NCI-H69 (cell line): ENCODE measurements at places on chromosomes 13 and 19.

GRCh38 chr19:35392742-35393715 lies 22.2 kb downstream of the GPR42 start:
- DNase-seq, result no peak

DNA sequence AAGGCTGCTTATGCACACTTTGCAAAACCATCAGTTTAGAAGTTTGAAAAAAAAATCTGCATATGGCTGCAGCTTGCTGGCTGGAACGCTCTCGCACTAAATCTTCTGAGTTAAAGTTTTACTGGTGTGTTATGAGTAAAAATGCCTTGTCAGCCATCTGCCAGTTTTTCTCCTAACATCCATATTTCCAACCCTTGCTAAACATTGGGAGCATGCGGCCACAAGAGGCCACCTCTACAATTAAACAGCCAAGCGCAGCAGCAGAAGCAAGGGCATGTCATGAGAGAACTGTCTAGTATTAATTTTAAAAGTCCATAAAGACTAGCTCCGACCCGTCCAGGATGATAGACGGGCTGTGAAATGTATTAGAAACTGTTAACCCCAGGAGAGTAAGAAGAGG lies 248.3 kb downstream of the TSHZ3 start:
- DNase-seq, result no peak

DNA sequence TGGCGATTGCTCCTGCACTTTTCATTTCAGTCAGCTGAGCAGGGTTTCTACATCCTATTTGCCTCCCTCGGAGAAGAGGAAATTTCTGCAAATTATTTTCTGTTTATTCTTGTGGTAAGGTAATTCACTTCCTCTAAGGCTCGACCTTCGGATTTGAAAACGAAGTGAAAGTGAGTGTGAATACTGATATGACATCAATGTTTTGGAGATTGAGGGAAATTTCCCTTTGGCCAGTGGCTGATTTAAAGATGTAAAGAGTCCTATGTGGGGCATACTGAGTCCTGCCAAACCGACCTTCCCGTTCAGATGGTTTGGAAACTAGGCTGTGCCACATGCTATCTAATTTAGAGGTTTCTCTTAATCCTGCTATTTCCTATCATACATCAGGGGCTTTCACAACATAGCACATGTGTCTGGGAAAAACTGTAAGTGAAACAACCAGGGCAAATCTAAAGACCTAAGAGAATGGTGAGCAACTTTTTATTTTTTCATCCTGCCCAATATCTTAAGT lies 112.3 kb downstream of the POSTN start:
- no peak for DNase-seq

DNA sequence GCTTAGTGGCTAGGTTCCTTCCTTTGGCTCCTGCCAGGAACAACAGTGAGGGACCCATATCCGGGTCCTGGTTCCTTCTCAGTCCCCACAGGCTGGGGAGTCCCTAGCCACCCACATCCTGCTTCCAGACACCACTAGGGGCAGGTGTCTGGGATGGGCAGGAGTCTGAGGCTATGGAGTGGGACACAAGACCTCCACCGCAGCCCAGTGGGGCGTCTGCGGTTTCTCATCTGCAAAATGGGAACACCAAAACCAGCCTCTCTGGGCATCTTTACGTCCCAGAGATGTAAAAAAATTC lies 879 bp upstream of the FCGBP start:
- DNase-seq, result no peak

DNA sequence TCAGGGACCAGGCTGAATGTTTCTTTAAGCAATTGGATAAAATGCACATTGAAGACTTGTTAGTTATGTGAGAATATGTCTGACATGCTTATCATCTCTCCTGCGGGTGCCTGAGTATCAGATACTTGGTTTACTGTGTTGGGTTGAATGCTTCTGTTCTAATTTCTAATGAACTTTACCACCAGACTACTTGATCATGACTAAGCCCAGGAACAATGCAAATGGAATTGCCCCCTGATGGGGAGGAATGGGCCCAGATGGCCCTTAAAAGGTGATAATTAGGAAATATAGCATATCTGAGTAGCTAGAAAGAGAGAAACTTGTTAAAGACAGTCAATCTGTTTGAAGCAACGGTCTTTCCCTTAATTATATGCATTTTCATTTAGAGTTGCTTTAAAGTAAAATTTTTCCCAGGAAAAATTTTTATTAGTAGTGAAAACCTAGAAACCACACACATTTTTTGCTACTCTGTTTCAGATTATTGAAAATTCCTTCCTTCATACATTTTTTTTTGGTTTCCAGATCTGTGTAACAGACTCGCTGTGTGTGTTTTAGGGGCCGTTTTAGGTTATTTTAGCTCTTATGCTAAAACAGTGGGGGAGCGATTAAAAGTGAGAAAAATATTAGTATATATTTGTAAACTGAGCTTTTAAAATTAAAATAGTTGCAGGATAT lies 186.6 kb downstream of the TM9SF2 start:
- DNase-seq, result peak; percentile 91

- peak; percentile 87 for DNase-seq
Observed at GRCh38 chr19:45499196-45500180, 1.2 kb downstream of the PPM1N start.

- peak; percentile 87 for DNase-seq
Observed at GRCh38 chr19:55206664-55207500, 2.4 kb downstream of the PTPRH start.

- DNase-seq, result peak; percentile 79
Observed at GRCh38 chr13:31846961-31847752, 107.8 kb downstream of the RXFP2 start.

- peak; percentile 29 for DNase-seq
Observed at GRCh38 chr13:73063166-73063565, 4.4 kb downstream of the KLF5 start.

DNA sequence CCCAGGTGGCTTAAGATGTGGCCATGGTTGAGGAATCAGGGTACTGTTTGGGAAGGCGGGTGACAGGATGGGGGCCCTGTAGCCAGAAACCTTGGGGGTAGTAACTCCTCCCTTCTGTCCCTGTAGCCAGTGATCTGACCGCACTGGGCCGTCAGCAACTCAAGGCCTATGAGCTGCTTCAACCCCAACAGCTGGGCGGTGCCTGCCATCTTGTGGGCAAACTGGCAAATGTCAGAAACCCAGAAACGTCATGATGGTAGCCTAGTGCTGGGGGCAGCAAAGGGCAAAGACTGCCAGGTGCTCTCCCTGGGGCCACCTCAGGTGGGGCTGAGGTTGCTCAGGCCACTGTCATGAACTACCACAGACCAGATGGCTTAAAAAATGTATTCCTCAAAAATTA lies 3.5 kb downstream of the COPE start:
- DNase-seq, result peak; percentile 62

- DNase-seq, result no peak
Observed at GRCh38 chr13:20106742-20107141, 54.1 kb downstream of the GJA3 start.

- no peak for DNase-seq
Observed at GRCh38 chr19:53994811-53995210, 3.4 kb downstream of the CACNG6 start.

- no peak for DNase-seq
Observed at GRCh38 chr19:7617172-7617571, 12.2 kb downstream of the XAB2 start.
